Mesothelial cell of epicardium (in vitro differentiated cells): ENCODE measurements at places on chromosomes 6 and 20. TPM values are rescaled to one million over a fixed set of nuclear protein-coding genes. Genes with fewer than 3 reads are reported as not detected.

OOEP gene
- not detected in 3 replicates for total RNA-seq

PANK2 gene
- 48.3 to 52.5 TPM (median 48.7 TPM) in 3 replicates for total RNA-seq

IMPG1 gene
- not detected in 3 replicates for total RNA-seq

NHLRC1 gene
- total RNA-seq, result 1.2 to 1.9 TPM (median 1.8 TPM) in 3 replicates

PPP1R3G gene
- total RNA-seq, result 1.1 to 1.3 TPM (median 1.2 TPM) in 3 replicates

PACSIN1 gene
- total RNA-seq, result 3.3 to 4.5 TPM (median 3.6 TPM) in 3 replicates

RSPH4A gene
- 0.78 to 1.2 TPM (median 0.89 TPM) in 3 replicates for total RNA-seq

HLA-DOA gene
- 4.8 to 6.1 TPM (median 5.8 TPM) in 3 replicates for total RNA-seq

CDK5RAP1 gene
- total RNA-seq, result 38.7 to 41.0 TPM (median 39.8 TPM) in 3 replicates

SCUBE3 gene
- 51.9 to 54.8 TPM (median 53.2 TPM) in 3 replicates for total RNA-seq

GRCh38 chr20:14775778-14776177, 438.4 kb upstream of the FLRT3 start:
- no peak for DNase-seq

DNA sequence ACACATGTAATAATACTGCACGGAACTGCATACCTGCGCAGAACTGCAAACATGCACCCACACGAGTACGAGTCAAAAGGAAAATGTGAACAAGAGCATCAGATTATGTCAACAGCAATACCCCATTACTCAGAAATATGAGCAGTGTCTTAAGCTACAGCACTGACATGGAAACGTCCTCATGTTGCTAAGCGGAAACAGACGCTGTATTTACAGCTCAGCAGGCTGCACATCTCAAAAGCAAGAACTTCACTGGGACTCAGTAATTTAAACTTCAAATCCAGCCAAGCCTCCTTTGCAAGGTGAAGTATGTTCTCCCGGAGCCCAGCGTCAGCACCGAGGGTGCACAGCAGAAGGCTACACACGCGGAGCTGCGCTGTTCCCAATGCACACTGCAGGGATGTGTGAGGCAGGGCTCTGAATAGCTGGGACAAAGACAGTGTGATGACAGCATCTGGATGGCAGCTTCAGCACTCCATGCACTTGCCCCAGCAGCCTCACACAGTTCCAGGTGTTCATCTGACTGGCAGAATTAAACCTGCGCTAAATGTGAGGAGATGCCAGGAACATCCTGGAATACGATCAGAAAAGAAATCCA, 202.8 kb downstream of the WDR27 start:
- DNase-seq, result no peak

GRCh38 chr6:133871131-133871530, 17.8 kb upstream of the TCF21 start:
- DNase-seq, result no peak

DNA sequence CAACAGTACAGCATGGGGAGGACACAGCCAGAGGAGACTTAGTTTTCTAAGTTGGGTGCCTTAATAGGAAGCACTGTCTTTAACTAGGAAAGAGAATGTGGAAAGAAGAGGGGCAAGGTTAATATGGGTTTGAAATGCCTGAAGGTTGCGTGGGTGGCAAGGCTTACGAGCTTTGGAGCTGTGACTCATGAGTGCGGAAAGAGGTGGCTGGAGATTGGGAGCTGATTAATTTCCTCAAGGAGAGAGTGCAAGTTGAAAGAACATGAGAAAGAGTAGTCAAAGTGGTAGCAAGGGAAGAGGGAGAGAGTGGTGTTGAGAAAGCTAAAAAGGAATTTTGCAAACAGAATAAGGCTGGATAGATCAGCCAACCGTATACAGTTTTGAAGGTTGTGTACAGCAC, 315.1 kb upstream of the PRND start:
- DNase-seq, result no peak

DNA sequence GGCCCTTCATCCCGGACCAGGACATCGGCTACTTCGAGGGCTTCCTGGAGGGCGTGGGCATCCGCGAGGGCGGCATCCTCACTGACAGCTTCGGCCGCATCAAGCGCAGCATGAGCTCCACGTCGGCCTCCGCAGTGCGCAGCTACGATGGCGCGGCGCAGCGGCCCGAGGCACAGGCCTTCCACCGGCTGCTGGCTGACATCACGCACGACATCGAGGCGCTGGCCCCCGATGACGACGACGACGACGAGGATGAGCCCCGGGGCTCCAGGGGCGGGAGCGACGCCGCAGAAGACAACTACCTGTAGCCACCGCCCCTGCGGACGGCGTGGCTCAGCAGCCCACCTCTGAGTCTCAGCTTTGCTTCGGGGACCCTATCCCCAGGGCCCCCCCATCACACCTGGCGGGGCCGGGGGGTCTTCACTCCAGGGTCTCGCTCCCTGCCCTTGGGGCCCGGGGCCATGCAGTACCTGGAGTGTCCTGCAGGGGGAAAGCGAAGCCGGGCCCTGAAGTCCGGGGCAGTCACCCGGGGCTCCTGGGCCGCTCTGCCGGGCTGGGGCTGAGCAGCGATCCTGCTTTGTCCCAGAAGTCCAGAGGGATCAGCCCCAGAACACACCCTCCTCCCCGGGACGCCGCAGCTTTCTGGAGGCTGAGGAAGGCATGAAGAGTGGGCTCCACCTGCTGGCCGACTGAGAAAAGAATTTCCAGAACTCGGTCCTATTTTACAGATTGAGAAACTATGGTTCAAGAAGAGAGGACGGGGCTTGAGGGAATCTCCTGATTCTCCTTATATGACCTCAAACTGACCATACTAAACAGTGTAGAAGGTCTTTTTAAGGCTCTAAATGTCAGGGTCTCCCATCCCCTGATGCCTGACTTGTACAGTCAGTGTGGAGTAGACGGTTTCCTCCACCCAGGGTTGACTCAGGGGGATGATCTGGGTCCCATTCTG, 20.8 kb upstream of the HCK start:
- DNase-seq, result peak; percentile 79

GRCh38 chr6:135820340-135820739, 31.2 kb upstream of the PDE7B start:
- no peak for DNase-seq

DNA sequence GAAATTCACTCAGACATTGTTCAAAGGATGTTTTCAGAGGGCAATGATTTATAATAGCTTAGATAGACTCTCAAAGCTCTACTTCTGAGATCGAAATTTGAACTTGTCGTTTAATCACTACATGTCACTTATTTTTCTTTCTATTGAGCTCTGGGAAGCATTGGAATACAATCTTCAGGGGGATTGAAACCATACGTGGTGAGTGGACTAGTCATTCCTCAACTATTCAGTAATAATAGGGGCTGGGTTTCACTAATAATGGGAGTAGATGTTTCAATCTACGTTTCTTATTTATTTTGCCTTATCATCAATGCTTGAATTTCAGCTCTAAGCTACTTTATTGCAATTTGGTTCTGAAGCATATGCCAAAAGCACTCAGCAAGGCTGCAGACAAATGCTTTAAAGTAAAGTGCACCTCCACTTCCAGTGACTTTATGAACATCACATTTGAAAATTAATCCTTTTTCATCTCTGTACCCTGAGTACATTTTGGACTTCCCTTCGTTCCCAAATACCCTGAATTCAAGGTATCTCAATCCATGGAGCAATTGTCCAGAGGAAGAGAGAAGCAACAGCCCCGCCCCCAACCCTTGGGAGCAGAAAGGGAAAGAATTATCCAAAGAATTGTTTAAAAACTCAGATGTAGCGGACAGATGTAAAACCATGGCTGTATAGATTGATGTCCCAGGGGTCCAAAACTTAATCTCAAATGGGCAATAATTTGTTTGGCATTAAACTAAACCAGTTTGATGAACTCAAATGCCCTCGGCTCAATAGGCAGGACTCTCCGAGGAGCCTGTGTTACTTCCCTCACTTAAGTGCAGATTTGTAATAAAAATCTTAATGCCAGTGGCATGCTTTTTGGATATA, 68.1 kb downstream of the HFE start:
- no peak for DNase-seq

GRCh38 chr6:45494416-45495135, 116.8 kb upstream of the SUPT3H start:
- DNase-seq, result no peak

DNA sequence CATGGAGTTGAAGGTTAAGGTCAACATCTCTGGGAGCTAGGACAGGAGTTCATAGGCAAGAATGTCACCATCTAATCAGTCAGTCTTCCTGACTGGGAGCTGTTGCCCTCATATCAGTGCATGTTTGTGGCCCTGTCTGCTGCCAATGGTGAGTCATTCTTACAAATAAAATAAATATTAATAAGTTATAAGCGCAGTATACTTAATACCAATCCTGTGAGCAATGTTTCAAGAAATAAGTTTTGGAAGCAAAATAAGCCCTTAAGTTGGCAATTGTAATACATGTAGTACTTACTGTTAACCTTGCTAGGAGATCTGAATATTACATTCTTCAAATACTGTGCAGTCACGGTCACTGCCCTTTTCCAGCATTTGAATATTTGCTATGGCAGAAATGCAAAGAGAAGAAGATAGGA, 20.2 kb upstream of the MDGA1 start:
- DNase-seq, result no peak

GRCh38 chr6:136510782-136511181, 39.4 kb downstream of the MAP7 start:
- DNase-seq, result no peak

DNA sequence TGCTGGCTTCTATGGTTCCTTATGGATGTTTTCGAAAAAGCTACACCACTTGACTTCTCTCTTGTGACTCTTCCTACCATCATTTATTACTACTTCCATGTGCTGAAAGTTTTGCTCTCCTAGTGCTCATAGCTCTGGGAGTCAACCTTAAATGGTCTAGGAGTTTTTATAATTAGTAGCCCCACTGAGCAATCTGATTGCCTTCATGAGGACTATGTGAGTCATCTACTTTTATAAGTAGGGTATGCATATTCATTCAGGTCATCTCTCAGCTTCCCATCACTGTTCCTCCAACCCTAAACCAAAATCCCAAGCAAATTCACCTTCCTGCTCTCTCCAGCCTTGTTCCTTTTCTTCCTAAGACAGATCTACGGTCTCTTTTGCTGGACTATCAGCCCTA, 17.4 kb upstream of the FAXC start:
- no peak for DNase-seq

DNA sequence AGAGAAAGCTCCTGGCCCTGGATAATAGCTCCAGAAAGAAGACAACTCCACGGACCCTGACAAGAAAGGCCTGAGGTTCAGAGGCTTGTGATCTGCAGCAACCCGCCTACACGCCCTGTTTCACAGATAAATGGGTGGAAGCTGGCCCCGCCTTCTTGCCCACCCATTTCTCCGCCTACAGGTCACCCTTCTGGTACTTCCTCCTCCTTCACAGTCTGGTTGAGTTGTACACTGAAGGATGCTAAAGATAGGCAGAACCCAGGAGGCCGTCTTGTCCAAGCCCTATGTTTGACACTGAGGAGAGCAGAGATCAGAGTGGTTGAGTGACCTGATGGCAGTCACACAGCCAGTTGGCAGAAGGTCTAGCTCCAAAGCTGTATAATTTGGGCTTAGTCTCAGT, 34.2 kb upstream of the MDGA1 start:
- no peak for DNase-seq

DNA sequence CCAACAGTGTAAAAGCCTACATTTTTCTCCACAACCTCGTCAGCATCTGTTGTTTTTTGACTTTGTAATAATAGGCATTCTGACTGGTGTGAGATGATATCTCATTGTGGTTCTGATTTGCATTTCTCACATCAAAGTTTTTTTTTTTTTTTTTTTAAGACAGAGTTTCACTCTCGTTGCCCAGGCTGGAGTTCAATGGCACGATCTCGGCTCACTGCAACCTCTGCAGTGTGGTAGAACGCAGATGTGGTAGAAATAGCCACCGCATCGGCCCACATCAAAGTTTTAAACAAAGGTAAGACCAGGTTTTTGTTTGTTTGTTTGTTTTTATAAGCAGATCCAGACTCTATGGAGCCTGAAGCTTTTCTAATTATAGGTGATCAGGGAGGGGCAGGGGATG, 12.7 kb upstream of the PPP1R3G start:
- DNase-seq, result no peak

DNA sequence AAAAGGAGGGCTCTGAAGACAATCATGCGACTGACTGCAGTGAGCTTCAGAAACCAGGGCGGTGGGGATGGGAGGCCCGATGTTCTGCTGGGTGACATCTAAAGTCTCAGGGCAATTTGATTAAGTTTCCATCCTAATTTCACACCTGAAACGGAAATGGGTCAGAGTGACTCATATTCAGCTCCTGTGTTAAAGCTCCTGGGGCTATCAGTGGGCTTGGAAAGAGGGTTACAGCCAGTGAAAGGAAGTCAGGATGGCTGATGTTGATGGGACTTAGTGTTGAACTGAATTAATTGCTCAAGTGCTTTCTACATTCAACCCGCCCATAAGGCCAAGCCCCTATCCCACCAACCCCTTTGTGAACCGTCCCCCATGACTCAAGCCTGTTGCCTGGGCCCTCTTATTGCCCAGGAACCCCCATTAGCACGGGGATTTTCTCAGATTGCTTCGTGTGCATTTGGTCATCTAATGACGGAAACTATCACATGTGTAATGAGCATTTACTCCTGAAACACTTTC, 47.1 kb upstream of the TBC1D7 start:
- DNase-seq, result no peak

DNA sequence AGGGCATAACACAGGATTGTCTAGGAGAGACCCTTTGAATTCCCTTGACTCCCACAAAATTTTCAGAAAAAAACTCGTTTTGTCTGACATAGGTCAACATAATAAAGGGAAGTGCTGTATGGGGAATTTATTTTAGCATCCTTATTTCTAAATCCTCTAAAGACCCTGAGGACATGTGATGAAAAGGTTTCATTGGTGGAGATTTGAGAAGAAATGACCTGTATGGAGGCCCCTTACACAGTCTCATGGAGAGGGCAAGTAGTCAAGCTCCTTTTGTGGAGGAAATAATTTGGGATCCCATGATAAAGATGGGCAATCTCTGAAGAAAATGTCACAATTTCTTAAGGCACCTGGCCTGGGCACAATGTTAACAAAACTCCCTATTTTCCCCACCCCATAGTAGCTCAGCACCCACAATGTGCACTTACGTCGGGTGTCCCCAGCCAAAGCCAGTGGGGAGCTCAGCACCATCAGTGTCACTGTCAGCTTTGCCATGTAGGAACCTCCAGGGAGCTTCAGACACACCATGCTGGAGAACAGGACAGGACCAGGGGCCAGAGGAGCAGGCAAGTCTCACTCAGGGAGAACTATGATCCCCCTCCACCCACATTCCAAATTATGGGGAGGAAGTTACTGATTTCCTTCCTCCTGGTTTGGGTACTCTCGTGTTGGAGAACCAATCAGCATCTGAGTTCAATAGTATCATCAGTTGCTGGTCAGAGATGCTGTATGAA, at the start of gene HLA-DRB5:
Gene HLA-DRB5, minus strand, starts transcription at position 591 of the 734 bp plus-strand sequence. Its CDS starts 63 bp downstream, at position 528.
- no peak for DNase-seq

GRCh38 chr6:57315851-57316250, 1.6 kb upstream of the PRIM2 start:
- DNase-seq, result no peak

GRCh38 chr6:73234733-73235132, 9.4 kb upstream of the KHDC1L start:
- DNase-seq, result no peak
